Fibroblast of skin of right quadriceps (primary cell): ENCODE measurements at places on chromosomes 16 and 17.
A peak's percentile ranks its signal among the peaks of the same experiment; 100 is the strongest.

- DNase-seq: no peak
Measured at GRCh38 chr17:9780552-9780951, 10.8 kb downstream of the DHRS7C start.

- DNase-seq: peak; percentile 70
Measured at GRCh38 chr17:53629188-53629587, 193.5 kb upstream of the KIF2B start.

DNA sequence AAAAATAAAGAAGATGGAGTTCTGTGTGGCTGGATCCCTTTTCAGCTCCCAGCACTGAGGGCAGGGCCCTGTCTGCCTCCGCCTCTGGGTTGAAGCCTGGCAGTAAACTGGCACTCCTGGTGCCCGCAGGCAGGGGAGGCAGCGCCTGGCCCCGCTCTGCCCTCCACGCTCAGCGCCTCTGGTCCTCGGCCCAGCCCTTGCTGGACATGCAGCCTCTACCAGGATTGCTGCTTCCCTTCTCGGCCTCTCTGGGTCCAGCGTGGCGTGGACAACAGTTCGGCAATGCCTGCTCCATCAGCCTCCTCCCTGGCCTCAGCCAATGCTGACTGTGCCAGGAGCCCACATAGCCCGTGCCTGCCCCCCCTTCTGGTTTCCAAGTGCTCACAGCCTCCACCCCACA, 84.4 kb upstream of the CHMP6 start:
- DNase-seq: no peak

DNA sequence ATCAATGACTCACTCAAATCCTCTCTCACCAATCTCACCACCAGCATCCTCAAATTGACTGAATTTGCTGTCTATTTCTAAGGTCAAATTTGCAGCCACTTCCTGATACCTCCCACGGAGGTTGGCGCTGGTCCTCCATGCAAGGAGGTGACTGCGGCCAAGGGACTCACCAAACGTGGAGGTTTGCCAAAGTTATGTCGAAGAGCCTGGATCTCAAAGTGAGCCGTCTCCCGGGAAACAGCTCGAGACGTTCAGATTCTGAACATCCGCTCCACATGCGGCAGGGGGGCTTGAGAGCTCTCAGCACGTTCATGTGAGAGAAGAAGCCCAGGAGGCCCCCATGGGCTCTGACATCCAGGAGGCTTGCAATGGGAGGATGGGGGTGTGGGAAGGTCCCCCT, 22.6 kb downstream of the LGALS3BP start:
- peak; percentile 76 for DNase-seq

GRCh38 chr16:89687092-89687940, 827 bp downstream of the CDK10 start:
- DNase-seq: peak; percentile 26

DNA sequence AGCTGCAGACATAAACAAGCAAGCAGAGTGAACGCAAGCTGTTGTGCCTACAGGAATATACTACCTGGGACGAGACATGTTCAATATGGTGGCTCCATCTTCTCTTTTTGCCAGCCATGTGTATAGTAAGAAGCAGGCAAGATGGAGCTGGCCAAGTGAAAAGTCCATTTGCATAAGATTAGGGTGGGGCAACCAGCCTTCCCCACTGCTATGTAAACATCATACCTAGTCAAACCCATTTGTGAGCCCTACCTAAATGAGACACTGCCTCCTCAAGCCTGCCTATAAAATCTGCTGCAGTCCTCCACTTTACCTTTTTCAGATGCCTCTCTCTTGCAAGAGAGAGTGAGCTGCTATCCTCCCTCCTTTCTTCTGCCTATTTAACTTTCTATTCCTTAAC, 370.1 kb upstream of the PMFBP1 start:
- no peak for DNase-seq

DNA sequence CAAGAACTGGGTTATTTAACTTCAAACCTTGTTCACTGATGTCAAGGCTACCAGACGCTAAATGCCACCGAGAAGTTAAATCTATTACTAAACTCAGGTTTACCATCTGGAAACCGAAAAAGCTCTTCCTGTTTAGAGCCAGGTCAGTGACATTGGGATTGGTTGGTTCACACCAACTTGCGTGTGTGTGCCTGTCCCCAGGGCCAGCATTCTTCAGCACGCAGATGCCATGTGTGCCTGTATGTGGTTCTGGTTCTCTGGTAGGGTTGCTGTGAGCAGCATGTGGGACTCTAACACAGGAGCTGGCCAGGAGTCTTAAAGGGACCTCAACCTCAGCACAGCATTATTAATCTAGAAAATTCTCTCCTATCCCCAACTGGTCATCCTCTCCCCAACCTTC, 18.1 kb upstream of the TBX2 start:
- DNase-seq: no peak

- DNase-seq: no peak
Measured at GRCh38 chr17:57830880-57831279, 19.0 kb downstream of the MRPS23 start.

- DNase-seq: no peak
Measured at GRCh38 chr17:45940826-45941225, 46.5 kb downstream of the MAPT start.

DNA sequence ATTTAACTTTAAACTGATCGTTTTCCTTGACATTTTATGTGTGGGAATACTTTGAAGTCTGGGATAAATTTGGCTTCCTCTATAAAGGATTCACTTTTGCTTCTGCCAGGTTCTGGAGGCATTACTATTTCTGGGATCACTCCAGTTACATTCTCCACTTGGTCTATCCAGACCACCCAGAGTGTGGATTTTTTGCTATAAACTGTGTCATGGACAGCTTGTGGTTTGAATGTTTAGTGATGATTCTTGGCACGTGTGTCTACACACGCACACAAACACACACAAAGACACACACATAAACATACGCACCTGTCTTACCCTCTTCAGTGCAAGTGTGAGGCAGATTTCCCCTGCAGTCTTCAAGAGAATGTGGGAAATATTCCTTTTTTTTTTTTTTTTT, 27.4 kb upstream of the MSI2 start:
- DNase-seq: no peak

GRCh38 chr16:2715519-2715918, 4.5 kb downstream of the PRSS27 start:
- DNase-seq: peak; percentile 40

- DNase-seq: no peak
Measured at GRCh38 chr17:58381124-58382035, 29.4 kb upstream of the SUPT4H1 start.

GRCh38 chr17:21090902-21091618, 35.7 kb upstream of the DHRS7B start:
- DNase-seq: no peak

GRCh38 chr17:41521574-41522261, 3.0 kb upstream of the KRT15 start:
- peak; percentile 80 for DNase-seq

DNA sequence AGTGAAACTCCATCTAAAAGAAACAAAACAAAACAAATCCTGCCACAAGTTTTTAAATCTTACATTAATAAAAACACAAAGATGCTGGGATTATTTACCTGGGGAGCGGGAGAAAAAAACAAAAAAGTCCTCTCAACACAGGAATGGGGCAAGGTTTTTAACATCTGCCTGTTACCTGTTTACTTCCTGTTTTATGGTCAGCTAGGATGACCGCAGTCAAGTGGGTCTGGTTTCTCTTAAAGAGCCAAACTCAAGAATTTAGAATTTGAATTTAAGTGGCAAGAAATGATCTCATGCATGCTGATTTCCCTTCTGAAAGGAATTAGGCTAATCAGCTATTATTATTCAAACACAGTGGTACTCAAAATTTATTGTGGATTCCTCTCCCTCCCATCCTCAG, 39.7 kb upstream of the TBC1D3K start:
- DNase-seq: no peak

DNA sequence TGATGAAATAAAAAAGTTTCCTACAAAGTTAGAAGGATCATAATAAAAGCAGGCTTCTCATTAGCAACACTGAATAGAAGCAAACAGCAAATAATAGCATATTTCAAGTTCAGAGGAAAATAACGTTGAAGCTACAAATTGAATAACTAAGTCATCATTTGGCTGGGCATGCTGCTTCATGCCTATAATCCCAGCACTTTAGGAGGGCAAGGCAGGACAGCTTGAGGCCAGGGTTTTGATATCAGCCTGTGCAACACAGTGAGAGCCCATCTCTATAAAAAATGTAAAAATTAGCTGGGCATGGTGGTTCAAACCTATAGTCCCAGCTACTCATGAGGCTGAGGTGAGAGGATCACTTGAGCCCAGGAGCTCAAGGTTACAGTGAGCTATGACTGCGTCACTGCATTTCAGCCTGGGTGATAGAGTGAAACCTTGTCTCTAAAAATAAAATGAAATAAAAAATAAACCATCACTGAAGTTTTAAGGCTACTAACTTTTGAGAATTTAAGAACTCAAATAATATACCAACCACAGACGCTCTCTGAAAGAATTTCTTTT, 25.5 kb downstream of the NCOR1 start:
- DNase-seq: no peak

- no peak for DNase-seq
Measured at GRCh38 chr17:75689441-75689873, 22.3 kb downstream of the SAP30BP start.

DNA sequence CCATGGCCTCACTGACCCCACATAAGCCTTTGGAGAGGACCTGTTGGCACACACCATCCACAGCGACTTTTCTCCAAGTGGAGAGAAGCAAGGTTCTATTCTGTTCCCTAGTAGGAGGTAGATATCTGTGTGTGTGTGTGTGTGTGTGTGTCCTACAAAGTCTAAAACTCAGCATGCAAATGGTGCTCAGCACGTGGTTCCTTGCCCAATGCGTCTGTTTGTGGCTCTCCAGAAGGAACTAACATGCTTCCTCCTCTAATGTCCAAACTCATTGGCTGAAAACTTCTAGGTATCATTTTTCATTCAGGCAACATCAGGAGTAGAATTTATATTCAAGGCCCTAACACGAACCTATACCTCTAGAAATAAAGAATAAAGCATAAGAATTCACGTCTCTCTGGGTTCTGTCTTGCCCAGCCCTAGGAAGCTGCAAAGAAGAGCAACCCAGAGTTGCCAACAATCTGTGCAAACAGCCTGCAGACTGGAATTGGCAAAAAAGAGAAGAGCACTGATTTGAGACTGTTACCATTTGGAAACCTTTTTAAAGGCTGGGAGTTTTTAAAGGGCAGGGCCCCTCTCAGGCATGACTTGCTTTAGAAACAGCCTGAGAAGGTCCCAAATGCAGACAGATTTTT, 25.5 kb downstream of the MAP3K14 start:
- DNase-seq: no peak

- no peak for DNase-seq
Measured at GRCh38 chr17:79214940-79215604, 140.4 kb downstream of the ENGASE start.

GRCh38 chr16:70778901-70779309, 22.1 kb downstream of the VAC14 start:
- DNase-seq: peak; percentile 87
